Activated CD8-positive, alpha-beta T cell treated with anti-CD3 and anti-CD28 coated beads for 36 hours (primary cell): ENCODE measurements at places on chromosomes 12 and 14. TPM values are rescaled to one million over a fixed set of nuclear protein-coding genes. Genes with fewer than 3 reads are reported as not detected.

DNA sequence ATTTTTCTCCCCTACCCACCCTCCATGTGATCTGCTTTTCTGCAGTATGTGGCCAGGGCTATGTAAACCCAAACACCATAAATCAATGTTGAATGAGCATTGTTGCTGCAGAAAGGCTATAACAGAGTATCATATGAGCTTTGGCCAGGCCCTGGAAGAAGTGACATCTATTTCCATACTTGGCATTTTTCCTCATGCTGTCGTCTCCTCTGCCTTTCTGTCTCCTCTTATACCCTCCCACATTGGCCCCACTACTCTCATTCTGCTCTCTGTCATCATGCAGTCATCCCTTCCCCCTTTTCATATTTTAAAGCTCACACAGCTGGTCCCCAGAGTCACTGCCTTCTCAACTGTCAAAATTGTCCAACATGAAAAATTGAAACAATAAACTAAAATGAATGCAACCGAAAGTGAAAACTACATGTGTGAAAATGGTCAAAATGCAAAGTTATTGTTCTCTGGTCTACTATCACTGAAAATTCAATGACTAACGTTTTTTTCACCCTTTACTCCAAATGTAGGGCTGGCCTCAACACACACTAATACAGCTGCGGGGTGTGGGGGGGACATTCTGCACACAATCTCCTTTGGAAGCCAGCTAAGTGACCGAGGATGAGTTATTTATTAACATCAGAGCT lies 290.7 kb upstream of the TMPO start:
- no peaks in the 10 kb centered on the region for H3K36me3 ChIP-seq
- no peaks in the 10 kb centered on the region for H3K4me1 ChIP-seq
- H3K27me3 ChIP-seq: peaks cover 5% of the 10 kb centered on the region
- DNase-seq: no peak

The CD163 gene
- total RNA-seq: not detected

The ADCY4 gene
- total RNA-seq: 1.3 TPM

The PLA2G1B gene
- not detected for total RNA-seq

DNA sequence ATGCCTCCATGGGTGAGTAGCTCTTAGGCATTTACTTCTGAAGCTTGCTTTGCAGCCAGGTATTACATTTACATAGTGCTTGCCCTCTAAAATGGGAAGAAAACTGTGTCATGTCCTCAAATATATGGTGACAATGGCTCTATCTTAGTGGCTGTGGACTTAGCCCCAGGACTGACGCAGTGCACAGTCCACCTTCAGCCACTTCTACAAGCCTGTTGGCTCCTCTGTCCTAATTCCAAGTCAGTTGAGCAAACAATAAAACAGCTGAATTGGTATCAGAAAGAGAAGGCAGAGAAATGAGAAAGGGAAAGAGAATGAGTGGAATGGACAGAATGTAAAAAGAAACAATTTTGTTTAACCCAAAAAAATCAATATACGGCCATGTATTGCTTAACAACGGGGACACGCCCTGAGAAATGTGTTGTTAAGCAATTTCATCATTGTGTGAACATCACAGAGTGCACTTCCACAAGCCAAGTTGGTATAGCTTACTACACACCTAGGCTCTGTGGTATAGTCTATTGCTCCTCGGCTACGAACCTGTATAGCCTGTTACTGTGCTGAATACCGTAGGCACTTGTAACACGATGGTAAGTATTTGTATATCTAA lies 93.5 kb downstream of the GRIN2B start:
- no peak for DNase-seq
- no peaks in the 10 kb centered on the region for H3K4me1 ChIP-seq
- peaks cover 4% of the 10 kb centered on the region for H3K27me3 ChIP-seq

DNA sequence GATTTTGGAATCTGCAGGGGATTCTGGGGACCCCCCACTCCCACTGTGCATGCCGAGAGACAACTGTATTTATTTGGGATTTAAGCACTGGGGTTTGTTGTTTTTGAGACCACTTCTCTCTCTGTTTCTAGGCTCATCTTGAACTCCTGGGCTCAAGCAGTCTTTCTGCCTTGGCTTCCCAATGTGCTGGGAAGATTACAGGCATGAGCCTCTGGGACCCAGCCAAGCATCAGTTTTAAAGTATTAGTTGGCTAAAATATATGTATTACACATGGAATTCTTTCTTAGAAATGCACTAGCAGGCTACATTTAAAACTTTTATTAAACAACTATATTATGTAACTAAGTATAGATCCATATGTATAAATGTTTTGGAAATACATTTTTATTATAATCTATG lies 78.3 kb downstream of the AEBP2 start:
- no peak for DNase-seq
- peaks cover 16% of the 10 kb centered on the region for H3K36me3 ChIP-seq
- H3K27me3 ChIP-seq: no peaks in the 10 kb centered on the region
- peaks cover 7% of the 10 kb centered on the region for H3K4me1 ChIP-seq
- no peak overlapping the region for H3K27ac ChIP-seq

DNA sequence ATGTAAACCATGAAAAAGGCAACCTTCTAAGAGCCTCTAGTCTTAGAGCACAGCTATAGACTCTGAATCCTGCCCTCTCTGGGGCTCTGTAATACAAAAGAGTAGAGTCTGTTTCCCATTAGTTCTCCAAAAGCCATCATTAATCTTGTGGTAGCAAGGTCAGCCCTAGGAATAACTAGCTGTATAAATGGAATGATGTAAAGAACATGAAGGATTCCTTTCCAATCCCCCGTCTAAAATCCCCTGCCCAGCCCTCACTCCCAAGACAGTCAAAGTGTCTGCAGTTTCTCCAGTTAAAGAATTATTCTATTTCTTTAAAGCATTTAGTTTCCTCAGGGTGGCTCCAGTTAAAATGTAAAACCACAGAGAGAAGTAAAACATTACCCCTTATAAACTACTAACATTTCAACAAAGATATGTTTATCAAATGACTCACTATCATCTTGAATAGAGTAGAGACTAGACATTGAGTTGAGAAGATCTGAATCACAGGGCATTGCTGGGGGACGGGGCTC lies 104.2 kb downstream of the ST8SIA1 start:
- no peaks in the 10 kb centered on the region for H3K27me3 ChIP-seq
- DNase-seq: no peak
- H3K4me1 ChIP-seq: no peaks in the 10 kb centered on the region

DNA sequence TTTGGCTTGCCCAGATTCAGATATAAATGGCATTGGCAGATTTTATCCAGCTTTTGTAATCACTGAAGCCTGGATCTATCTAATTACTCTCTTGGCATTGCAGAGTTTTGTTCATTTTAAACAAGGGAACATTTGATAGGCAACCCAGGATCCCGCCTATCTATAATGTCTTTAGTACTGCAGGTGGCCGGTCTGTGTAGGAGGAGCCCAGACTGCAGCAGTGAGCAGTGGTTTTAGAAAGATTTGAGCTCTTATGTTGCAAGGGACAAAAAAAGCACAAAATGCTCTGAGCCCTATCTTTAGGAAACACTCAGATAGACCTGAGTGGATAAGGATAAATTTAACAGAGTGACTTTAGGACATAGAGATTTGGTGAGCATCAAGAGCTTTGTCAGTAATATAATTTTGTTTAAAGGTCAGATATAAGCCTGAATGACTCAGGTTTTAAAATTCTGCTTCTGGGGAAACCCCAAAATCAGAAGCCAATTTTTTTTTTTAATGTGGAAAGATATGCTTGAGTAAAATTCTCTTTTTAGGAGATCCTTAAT lies 165.5 kb downstream of the SLC5A8 start:
- DNase-seq: no peak
- H3K4me1 ChIP-seq: no peaks in the 10 kb centered on the region
- no peaks in the 10 kb centered on the region for H3K36me3 ChIP-seq
- H3K27ac ChIP-seq: no peak overlapping the region
- no peak overlapping the region for H3K4me3 ChIP-seq

- H3K4me3 ChIP-seq: no peak overlapping the region
- peaks cover 30% of the 10 kb centered on the region for H3K4me1 ChIP-seq
- no peak overlapping the region for H3K27ac ChIP-seq
- DNase-seq: no peak
- peaks cover 25% of the 10 kb centered on the region for H3K36me3 ChIP-seq
- H3K27me3 ChIP-seq: no peaks in the 10 kb centered on the region
Measured at GRCh38 chr12:3740480-3741231, 12.3 kb downstream of the CRACR2A start.
